ENCODE measurements at places on chromosomes 4 and X. TPM values are rescaled to one million over a fixed set of nuclear protein-coding genes. Genes with fewer than 3 reads are reported as not detected.

DNA sequence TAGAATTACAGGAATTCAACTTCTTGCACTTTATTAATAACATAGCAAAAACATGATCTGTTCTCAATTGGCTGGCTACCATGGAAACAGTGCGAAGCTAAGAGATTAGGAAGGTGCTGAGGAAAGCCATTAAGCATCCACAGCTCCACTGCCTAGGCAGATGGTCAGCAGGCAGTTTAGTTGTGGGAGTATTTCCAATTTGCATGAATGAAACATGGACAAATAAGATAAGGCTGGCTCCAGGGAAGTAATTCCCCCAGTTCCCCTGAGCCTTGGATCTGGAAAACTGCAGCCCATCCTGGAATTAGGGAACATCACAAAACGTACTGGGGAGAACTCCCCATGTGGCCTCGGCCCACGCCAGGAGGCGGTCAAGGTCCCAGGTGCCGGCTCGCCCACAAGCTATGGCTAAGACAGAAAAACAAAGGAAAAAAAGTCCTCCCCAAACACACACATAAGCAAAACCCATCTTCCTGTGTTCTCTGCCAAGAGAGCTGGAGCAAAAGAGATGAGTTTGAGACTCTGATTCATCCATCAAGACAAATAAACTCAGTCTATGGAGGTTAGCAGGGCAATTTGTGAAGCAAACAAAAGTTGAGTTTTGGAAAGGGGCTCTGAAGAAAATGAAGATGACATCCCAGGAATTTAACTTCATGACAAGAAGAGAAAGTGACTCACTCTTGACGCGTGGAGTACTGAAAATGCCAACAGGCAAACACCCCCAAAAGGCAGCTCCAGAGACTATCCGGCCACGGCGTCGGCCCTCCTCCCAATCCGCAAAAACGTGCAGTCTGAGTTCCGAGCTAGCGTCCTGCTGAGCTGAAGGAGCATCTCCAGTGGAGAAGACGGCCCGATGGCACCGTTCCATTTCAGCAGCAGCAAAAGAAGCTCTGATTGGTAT lies 45.1 kb downstream of the IGFBP7 start:
- DNase-seq: no peak

GRCh38 chr4:171710743-171711142 lies 102.5 kb upstream of the GALNTL6 start:
- no peak for DNase-seq

GRCh38 chr4:153787575-153787974 lies 1.3 kb downstream of the SFRP2 start:
- no peak for DNase-seq

FANCB gene
- 14.2 TPM for total RNA-seq

GRCh38 chr4:126341927-126342326 lies 1027.2 kb downstream of the FAT4 start:
- no peak for DNase-seq

EPGN gene
- total RNA-seq: not detected

ARSJ gene
- total RNA-seq: 0.31 TPM

DNA sequence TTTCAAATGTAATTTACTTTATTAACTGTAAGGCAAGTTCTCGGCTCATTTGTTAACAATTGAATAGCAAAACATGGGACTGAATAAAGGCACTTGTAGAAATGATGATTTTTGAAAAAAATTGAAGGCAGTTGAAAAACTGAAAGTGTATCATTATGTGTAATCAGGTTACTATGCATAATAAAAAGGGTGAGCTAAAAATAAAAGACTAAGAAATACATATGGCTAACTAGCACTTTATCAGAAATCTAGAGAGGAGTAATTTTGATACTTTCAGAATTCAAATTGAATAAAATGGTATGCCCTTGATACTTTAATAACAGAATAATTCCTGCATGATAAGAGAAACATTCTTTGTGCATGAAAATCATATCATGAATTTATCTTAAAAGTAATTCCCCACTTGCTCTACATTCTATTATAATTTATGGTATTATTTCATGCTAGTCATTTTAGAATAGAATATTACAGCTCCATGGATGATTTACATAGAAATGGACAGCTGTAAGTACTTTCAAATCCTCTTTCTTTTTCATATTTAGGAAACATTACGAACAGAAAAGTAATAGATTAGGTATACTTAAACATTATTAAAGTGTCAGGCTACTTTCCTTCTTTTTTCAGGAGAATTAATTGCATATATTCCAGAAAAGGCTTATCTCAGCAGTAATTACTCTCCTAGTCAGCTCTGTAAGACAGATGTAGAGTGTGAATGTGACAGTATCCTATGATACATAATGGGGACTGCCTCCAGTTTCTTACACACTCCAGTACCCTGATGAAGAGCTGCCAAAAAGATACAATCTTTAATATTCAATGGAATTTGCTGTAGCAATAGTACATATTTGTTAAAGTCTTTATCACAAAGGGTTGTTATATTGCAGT lies 697.3 kb downstream of the CCSER1 start:
- no peak for DNase-seq

DNA sequence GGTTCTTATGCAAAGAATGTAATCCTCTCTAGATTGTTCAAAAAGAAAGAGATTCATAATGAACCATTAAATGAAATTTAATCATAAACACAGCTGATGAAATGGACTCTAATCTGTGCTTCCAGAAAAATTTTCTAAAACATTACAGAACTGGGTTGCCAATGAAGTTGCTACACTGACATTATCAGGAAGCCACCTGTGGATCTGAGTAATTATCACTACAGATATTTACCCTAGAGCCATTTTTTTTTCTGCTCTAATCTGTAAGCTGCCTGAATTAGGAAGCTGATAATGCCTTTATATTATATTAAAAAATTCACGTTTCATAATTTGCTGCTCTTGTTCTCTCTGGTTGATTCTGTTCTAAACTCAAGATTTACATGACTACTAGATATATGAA lies 380.1 kb downstream of the GRIA2 start:
- no peak for DNase-seq

RHOXF2B gene
- not detected for total RNA-seq

All from occipital lobe (tissue), 3 donors.